ENCODE measurements at places on chromosomes 1 and 21.
A peak's percentile ranks its signal among the peaks of the same experiment; 100 is the strongest.

DNA sequence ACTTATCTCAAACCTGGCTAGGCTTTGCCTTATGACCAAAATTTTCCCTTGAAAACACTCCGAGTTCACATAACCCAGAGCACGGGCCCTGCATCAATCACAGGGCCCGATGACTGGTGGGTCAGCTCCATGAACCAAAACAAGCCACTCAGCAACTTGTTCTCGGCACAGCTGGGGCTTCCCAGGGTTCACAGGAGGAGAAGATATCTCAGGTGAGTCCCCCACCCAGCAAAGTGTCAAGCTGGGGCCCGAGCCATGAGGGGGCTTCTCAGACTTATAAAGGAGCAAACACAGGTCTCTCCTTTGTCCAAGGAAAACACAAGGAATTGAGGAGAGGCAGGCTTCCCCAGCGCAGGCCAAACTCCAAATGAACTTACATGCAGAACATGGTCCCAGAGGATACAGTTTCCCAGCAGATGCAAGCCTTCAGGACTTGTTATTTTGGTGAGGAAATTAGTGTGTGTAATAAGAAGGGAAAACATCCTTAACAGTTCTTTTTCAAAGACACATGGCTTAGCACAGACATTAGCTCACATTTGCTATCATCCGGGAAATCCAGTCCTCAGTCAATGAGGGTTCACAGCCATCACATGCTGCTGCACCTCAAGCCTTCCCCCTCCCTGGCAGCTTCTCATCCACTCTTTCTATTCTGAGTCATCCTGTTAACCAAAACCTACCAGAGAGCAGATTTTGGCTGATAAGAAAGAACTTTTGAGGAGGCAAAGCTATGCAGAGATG is 98.1 kb upstream of the NFIA start:
- DNase-seq, result no peak

- no peak for DNase-seq
Measured at GRCh38 chr1:215594640-215595039, 27.5 kb downstream of the KCTD3 start.

- DNase-seq, result no peak
Measured at GRCh38 chr1:216464489-216464888, 41.2 kb upstream of the USH2A start.

DNA sequence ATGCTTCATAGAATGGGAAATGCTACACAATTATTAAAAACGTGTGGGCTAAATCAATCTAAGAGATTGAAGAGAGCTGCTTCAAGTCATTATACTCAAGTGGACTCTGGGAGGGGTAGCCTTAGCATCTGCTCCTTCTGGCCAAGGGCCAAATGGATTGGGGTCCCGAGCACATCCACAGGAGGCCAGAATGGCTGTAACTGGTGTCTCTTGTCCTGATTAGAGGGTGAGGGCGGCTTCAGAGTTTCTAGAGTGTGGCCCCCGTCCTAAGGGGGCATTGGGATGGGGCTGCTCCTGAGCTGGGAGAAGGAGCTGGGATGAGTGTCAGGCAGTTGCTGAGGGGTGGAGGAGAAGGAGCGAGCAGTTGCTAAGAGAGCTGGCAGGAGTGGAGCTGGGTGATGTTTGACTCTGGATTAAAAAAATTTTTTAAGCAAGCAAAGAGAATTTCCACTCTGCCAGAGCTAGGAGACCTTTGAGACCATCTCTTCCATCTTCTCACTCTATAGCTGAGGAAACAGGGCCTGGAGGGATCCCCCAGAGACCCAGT is 71.3 kb upstream of the TLR5 start:
- no peak for DNase-seq

- no peak for DNase-seq
Measured at GRCh38 chr1:61287014-61287413, 204.7 kb downstream of the NFIA start.

DNA sequence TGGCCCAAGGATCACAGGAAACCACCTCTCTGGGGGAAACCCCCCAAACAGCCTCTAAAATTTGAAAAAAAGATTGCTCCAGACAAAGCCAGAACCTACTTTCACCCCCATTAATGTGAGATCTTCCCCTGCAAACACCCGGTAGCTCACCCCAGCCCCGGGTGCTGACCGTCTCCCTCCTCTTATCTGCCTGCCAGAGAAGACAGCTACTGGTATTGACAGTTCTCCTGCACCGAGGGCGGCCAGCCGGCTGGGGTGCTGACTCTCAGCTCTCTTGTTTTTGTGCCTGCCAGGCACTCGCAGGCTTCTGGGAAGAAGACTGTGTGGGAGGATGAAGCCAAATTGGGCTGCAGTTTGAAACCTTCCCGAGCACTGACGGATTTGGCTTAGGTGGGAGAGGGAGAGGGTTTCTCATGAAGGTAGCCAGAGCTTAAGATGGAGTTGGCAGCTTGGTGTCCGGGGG is 48.2 kb downstream of the RASSF5 start:
- no peak for DNase-seq

GRCh38 chr1:112877750-112878149 is 78.2 kb downstream of the SLC16A1 start:
- no peak for DNase-seq

DNA sequence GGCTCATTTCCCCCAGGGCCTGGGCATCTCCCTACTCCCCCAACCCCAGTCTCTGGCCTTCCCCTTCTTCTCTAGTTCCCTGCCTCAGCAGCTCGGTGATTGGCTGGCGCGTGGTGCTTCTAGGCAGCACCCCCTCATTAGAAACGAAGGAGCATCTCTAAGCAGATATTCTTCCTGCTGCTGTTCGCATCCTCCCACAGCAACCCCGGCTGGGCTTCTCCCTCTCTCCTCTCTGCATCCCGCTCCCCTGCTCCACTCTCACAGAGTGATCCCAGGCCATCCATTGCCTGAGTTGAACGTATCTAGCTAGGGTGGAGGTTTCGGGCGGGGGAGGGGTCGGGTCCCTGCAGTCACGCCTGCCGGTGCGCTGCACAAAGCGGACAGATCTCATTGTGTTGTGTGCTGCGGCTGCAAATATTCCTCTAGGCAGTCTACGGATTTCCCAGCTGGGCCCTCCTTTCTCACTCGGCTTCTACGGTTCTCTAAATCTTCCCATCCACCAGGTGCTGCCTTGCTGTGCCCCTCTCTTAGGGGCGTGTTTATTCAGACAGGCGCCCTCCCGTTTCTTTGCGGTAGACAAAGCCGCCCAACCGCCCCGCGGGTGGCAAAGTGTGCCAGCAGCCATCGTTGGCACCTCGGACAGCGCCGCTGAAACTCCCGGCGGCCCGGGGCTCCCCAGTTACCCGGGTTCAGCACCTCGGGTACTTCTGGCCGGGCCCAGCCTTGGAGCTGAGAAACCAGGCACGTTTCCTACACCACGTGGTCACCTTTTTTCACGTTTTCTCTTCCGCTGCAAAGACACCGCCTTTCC is 2.2 kb downstream of the CACNA1E start:
- DNase-seq, result peak; percentile 22

- no peak for DNase-seq
Measured at GRCh38 chr1:221829327-221830015, 87.6 kb upstream of the DUSP10 start.

DNA sequence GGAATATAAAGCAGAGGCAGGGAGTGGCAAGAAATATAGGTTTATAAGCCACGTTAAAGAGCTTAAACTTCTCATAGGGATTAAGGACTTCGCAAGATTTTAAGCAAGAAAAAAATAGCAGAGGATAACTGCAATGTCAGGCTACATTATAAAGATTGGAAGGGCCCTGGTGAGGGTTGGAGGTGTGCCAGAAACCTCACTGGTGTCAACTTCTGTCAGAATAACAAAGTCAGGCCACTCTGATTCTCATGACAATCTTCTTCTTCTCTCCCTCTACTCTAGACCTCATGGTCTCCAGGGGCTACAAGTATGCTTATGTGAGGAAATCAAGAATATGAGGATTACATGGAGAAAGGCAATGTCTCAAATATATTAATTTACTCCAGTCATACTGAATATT is 32.6 kb upstream of the FMO2 start:
- no peak for DNase-seq

DNA sequence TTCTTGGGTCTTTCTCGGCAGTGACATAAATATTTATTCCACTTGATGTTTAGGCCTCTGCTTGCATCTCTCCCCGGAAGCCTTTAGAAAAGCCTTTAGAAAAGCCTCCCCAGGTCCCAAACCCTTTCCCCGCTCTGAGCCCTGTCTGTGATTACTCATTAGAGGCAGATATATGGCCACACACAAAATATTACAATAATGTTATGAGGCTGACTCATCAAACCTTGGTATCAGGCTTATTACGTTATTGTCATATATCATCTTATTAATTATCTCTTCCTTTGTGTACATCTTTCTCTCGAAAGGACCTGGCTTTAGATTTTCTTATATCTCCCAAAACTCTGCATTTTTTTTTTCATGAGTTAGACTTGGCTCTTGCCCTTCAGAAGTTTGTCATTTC is 69.5 kb downstream of the FGGY start:
- DNase-seq, result no peak

DNA sequence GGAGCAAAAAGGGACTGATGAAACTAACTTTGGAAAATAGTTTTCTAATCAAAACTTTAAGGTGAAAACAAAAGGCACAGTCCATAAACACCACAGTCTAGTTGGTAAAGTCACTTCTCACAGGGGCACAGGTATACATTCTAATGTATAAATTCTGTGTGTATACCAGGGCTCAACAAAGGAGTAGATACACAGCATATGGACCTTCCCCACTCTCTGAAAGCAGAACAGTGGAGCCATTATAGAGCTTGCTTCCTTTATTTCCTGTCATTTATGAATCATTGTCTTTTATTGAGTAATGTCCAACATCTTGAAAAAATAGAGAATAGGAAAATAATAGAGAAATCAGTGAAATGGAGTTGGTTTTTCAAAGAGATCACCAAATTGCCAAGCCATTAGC is 746.5 kb upstream of the CHRM3 start:
- DNase-seq, result no peak

DNA sequence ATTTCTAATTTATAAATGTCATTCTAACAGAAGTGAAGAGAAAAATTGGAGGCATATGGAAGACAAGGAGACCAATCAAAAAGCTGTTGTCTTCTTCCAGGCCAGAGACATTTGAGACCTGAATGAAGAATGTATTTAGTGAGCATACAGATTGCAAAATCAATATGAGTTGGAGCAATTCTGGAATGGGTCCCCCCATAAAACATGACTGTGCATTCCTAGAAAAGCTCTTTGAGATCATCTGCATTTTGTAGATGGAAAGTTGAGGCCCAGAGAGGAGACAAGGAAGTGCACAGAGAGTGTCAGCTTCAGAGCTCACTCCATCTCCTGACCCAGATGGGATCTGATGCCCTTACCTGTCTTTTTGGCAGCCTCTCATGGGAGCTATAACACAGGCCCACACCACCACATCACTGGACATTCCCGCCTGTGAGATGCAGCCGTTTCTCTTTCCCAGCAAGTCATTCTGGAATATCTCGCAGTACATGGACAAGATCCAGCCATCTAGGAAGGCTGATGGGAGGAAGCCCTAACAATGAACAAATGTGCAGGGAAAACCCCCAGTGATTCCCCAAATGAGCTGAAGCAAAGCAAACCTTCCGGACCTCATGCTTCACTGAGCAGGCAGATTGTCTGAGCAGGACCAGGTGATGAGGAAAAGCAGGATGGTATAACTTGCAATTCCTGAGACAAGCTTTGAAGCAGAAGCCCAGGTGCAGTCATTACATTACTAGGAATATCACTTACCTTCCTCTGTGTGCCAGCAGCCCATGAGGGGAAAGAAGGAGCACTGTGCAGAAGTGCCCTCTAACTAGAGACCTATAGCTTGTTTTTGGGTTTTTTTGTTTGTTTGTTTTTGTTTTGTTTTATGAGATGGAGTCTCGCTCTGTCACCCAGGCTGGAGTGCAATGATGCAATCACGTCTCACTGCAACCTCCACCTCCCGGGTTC is 445.6 kb downstream of the PLPP3 start:
- no peak for DNase-seq

DNA sequence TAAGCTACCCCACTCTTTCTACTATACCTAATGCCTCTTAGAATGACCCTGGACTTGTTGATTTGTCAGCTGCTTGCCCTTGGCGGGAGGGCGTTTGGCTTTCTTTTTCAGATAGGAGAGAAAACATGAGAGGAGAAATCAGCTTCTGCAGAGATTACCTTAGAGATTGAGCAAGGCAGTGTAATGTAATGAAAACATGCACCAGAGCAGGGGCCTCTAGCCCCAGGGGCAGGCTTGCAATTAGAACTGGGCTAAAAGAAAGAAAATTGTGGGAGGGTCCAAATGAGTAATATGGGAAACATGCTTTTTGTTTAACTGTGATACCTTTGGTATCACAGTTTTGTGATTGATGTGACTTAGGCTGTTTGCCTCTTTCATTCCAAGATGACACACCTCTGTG is 89.7 kb downstream of the PBX1 start:
- DNase-seq, result no peak

DNA sequence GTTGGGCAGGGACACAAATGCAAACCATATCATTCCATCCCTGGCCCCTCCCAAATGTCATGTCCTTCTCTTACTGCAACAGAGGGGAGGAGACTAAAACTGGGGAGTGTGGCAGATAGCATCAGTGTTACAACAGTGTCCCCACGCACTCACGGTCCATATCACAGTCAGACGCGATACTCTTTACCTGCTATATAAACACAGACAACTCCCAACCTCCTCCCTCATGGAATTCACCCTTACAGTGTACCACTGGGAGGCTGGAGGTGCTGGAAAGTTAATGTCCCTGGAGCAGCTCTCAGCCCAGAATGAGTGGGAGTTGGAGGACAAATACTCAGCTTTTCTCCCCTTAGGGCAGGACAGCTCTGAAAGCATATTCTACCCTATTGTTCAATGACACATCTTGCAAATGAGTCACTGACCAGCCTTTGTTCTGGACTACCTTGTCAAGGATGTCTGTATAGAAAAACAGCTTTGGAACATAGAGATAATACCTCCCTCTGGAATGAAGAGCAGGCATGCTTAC is 445.9 kb downstream of the SETD4 start:
- DNase-seq, result no peak

- DNase-seq, result no peak
Measured at GRCh38 chr1:158075078-158075477, 81.6 kb downstream of the KIRREL1 start.

GRCh38 chr1:151581451-151581850 is 30.4 kb upstream of the SNX27 start:
- no peak for DNase-seq

DNA sequence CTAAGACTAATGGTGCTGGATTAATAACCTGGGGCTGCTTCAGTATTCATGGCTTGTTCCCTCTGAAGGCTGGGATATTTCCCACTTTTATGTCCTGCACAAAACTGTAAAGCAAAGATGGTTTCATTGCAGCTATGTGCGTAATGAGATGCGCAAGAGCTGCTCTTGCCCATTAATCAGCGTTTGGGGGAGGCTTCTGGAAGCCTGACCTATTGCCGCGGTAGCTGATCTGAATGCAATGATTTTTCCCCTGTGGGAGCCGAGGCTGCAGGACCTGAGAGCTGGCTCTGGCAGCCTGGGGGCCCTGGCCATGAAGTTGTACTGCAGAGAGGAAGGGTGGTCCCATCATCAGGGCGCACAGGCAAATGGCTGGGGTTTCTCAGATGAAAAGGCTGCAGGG is 239.8 kb downstream of the CAMTA1 start:
- DNase-seq, result no peak
